ENCODE measurements at places on chromosomes 7 and 10.

DNA sequence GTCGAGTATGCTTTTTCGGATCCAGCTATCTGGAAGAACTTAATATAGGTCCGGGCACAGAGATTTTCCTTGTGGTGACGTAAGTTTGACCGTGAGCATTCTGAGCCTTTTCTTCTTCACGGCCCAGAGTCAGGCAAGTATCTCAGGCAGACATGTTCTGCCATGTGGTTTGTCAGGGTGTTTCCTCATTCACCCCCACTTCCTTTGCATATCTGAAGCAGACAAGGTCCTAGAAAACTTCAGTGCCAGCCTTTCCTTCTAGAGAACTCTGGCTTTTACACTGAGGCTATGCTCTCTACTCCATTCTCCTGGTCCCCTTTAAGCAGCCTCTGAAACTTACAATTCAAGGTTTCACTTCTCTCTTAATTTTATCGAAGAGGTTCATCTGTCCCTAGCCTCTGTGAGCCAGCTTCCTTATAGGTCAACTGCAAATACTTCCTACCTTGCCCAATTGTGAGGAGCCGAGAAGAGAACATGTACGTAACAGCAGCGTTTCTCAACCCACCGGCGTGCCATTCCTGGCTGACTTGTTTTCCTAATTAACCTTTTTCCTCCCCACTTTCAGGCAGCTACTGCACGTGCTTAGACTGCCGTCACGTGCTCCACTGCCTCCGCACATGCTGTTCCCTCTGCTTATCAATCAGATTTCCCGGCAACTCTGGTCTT is 47.3 kb downstream of the CDCA7L start:
- DNase-seq = no peak

GRCh38 chr7:12647364-12648219 is 39.8 kb upstream of the ARL4A start:
- peak; percentile 83 for DNase-seq

GRCh38 chr10:86200867-86201266 is 165.7 kb downstream of the GRID1 start:
- no peak for DNase-seq

GRCh38 chr10:43340619-43341018 is 30.8 kb upstream of the FXYD4 start:
- DNase-seq = no peak

Measured in Panc1 (cell line).